ENCODE measurements at places on chromosomes 4 and X.
A peak's percentile ranks its signal among the peaks of the same experiment; 100 is the strongest.

- no peak for DNase-seq
Observed at GRCh38 chr4:183544109-183544508, 39.3 kb downstream of the ING2 start.

- DNase-seq: no peak
Observed at GRCh38 chr4:105184316-105184980, 37.8 kb downstream of the TET2 start.

GRCh38 chrX:23784470-23785331 is 1.7 kb downstream of the SAT1 start:
- DNase-seq: no peak

DNA sequence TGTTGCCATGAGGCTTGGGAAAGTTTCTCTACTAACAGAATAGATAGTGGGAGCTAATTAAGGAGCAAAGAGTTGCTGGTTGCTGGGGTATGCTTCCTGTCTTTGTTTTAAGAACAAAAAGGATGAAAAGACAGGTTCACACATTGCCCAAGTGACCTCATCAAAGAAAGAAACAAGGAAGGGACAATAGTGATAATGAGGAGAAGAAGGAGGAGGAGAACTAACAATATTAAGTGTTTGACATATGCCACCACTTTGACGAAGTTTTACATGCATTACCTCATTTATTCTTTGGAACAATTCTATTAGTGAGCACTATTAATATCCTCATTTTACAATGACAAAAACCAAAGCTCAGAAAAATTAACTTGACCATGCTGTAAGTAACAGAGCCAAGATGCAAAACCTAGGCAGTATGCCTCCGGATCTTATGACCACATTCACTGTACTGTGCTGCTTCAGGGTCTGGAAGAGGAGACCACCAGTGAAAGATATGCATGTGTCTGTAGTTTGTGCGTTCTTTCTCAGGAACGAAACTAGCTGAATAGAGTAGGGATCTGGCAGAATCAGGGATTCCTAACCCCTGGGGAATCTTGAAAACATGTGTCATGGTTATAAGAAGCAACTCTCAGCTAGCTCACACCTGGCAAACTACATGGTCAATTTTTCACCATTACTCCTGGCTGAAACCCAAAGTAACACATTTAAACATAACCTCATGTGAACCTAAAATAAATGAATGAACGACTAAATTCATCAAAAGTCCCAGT is 83.8 kb downstream of the MOSPD2 start:
- DNase-seq: no peak

- no peak for DNase-seq
Observed at GRCh38 chr4:1201851-1202525, 29.6 kb upstream of the SPON2 start.

GRCh38 chr4:150173982-150174398 is 95.7 kb downstream of the DCLK2 start:
- DNase-seq: no peak

DNA sequence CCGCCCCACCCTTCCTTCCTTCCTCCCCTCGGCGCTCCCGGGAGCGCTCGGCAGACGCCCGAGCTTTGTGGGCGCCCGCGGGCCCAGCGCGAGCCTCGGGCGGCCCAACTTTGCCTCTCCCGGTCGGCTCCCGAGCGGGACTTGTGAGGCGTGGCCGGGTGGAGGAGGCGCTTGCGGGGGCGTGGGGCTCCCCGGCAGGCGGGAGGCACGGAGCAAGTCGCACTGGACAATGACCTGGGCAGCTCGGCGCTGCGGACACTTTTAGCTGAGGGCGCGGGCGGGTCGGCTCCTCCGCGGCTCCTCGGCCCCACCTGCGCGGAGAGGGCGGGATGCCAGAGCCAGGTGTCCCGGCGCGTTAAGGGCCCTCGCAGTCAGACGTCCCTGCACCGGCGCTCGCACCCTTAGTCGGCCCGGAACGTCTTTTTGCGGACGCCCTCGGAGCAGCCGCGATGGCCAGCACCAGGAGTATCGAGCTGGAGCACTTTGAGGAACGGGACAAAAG is 385 bp downstream of the DCLK2 start:
- DNase-seq: peak; percentile 84

- no peak for DNase-seq
Observed at GRCh38 chr4:70724463-70724862, 2.7 kb downstream of the RUFY3 start.

Data from NCI-H526 (cell line).